Calu3 (cell line): ENCODE measurements at places on chromosomes 7 and 10. TPM values are rescaled to one million over a fixed set of nuclear protein-coding genes. Genes with fewer than 3 reads are reported as not detected.

- DNase-seq: no peak
- H3K36me3 ChIP-seq: no peaks in the 10 kb centered on the region
- no peak overlapping the region for H3K27ac ChIP-seq
- H3K4me3 ChIP-seq: no peak overlapping the region
Measured at GRCh38 chr10:14438057-14438456, 107.3 kb upstream of the FRMD4A start.

DNA sequence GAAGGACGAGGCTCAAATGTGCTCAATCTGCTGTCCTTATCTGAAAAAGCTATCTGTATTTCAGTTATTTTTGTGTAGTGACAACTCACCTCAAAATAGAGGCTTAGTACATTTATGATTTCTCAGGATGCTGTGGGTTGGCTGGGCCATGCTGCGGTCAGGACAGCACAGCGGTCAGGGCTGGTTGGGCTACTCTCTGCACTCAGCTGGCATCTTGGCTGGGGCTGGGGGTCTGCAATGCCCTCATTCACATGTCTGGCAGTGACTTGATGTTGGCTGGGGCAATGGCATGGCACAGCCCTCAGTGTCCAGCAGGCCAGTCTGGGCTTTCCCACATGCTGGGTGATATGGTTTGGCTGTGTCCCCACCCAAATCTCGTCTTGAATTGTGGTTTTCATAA, 15.6 kb upstream of the INMT start:
- no peaks in the 10 kb centered on the region for H3K4me1 ChIP-seq
- H3K36me3 ChIP-seq: no peaks in the 10 kb centered on the region
- H3K27me3 ChIP-seq: peaks cover 77% of the 10 kb centered on the region

DNA sequence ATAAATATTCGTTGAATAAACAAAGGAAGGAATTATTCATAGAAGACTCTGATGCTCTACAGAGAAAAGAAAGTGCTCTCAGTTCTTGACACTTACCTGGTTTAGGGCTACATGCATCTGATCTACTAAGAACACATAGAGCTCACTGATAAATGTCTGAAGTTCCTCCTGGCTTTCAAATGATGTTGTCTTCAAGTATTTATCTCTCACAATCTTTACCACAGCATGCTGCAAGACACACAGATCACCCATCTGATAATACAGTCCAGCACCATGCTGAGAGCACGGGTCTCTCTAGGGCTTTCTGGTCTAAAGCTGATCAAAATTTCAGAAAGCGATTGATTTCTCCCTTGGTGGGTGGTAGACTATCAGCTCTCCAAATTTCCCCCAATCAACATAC, 44.5 kb upstream of the MRPS16 start:
- H3K27ac ChIP-seq: no peak overlapping the region
- H3K4me3 ChIP-seq: no peak overlapping the region
- no peak for DNase-seq
- H3K4me1 ChIP-seq: no peaks in the 10 kb centered on the region
- no peaks in the 10 kb centered on the region for H3K36me3 ChIP-seq
- peaks cover 37% of the 10 kb centered on the region for H3K27me3 ChIP-seq

DNA sequence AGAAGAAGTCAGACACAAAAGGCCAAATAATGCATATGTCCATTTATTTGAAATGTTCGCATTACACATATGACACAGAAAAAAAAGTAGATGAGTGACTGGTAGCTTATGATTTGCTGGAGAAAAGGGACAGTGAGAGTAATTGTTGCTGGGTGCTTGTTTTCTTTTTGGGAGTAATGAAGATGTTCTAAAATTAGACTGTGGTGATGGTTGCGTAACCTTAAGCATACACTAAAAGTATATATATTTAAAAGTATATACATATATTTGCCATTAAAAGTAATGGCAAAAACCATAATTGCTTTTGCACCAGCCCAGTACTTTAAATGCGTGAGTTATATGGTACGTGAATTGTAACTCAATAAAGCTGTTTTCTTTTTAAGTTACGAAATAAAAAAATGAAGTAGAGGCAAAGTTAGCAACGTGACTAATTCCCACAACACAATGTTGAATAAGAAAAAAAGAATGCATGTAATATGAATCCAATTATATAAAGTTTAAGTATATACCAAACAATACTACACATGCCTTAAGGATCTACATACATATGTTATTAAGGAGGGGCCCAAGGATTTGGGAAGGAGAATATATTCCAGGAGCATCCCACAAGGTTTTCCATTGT, 360.4 kb upstream of the CELF2 start:
- no peak overlapping the region for H3K27ac ChIP-seq
- no peaks in the 10 kb centered on the region for H3K4me1 ChIP-seq
- H3K4me3 ChIP-seq: no peak overlapping the region
- H3K36me3 ChIP-seq: no peaks in the 10 kb centered on the region

DNA sequence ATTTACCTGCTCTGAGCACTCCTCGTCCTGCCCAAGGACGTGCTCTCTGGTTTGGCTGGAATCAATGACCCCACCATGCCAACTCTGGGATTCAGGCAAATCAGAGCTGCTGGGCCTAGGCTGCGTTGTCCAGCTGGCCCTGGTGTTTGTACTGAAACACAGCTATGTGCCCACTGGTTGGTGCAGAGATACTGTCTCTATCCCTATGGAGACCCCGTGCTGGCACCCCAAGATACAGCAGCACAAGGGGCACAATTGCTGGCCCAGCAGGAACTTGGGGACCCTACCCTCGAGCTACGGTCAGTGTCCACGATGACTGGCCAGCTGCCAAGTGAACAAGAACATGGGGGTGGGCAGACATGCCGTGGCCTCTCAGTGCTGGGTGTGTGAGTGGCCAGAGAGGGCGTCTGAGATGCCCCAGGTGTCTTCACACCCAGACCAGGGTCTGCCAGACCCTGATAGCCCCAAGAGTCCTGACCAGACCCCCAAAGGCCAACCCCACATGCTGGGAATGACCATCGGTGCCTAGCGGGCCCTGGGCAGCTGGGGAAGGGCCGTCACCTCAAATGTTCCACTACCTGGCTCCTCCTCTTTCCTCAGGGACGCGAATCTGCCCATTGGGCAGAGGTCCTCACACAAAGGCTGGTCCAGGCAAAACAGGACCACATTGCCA, 79.3 kb upstream of the ZNF479 start:
- no peak overlapping the region for H3K4me3 ChIP-seq
- no peak for DNase-seq
- H3K27ac ChIP-seq: no peak overlapping the region
- H3K27me3 ChIP-seq: no peaks in the 10 kb centered on the region
- H3K4me1 ChIP-seq: no peaks in the 10 kb centered on the region
- H3K36me3 ChIP-seq: no peaks in the 10 kb centered on the region

DNA sequence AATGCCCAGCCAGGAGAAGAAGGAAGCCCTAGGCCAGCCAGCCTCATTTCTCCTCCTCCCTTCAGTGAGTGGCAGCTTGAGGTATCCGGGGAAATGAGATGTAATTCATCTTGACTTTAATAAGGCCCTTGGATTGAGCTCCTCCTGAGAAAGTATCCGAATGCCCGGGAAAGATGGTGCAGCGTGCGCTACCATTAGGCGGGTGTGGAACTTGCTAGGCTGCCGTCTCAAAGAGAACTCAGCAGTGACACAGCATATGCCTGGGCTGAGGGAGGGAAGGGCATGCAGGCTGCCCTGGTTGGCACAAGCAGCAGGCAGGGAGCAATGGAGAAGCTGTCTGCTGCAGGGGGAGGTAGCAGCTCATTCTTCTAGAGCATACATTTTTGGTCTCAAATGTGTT, 659.8 kb upstream of the FOXK1 start:
- no peaks in the 10 kb centered on the region for H3K36me3 ChIP-seq
- H3K4me3 ChIP-seq: no peak overlapping the region
- H3K27me3 ChIP-seq: no peaks in the 10 kb centered on the region
- H3K27ac ChIP-seq: no peak overlapping the region
- no peak for DNase-seq

GRCh38 chr7:55770778-55771177, 91.8 kb downstream of the SEPTIN14 start:
- H3K4me1 ChIP-seq: no peaks in the 10 kb centered on the region
- H3K27ac ChIP-seq: no peak overlapping the region
- no peak overlapping the region for H3K4me3 ChIP-seq
- no peaks in the 10 kb centered on the region for H3K27me3 ChIP-seq
- no peaks in the 10 kb centered on the region for H3K36me3 ChIP-seq
- DNase-seq: no peak

GRCh38 chr7:27243340-27244163, 950 bp downstream of the EVX1 start:
- no peaks in the 10 kb centered on the region for H3K4me1 ChIP-seq
- no peak for DNase-seq
- peaks cover 99% of the 10 kb centered on the region for H3K27me3 ChIP-seq
- H3K27ac ChIP-seq: no peak overlapping the region
- H3K4me3 ChIP-seq: peak overlapping the region; percentile 64

DNA sequence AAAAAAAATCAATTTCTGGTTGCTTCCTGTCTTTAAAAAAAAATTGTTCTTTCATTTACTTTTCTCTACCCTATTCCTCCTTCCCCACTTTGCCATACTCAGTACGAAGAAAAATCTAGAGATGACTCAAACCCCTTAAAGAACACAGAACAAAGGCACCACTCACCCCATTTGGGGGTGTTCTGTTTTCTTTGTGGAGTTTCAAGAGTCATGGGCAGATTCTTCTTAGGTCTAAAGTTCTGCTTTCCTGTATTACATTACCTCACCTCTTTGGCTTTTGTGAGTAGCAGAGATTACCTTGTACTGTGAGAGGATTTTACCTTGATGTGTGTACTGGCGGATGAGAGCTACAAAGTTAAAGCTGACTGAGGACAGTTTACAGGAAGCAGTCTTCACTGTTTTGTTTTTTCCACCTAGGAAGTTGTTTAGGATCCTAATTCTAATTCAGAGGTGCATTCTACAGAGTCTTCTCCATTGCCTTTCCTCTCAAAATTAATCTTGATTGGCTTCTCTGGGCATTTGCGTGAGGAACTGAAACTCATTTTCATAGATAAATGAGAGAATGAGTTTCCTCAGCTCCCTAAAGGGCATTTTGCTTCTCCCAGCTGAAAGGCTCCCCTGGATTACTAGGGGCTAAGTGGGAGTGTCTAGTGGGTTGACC, 20.7 kb downstream of the AVL9 start:
- peaks cover 50% of the 10 kb centered on the region for H3K36me3 ChIP-seq
- no peaks in the 10 kb centered on the region for H3K27me3 ChIP-seq
- H3K27ac ChIP-seq: peak overlapping the region; percentile 14
- no peak overlapping the region for H3K4me3 ChIP-seq
- DNase-seq: no peak

DNA sequence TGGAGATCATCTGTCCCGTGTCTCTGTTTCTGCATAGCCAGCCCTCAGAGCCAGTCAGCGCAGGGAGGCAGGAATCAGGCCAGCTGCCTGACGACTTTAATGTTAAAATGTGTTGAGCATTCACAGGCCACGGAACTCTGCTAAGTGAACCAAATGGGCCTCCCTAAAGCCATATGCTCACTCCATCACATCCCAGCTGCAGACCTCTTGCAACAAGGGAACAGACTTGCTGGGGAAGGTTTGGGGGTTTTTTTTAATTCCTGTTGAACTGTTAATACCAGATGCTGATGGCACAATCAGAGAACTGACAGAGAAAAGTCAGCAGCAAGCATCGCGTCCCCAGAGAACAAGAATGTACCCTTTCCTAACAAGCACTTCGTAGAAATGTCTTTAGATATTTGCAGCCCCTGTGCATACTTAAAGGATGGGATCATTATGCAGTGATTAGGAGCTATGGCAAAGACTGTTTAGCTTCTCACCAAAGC, 900.4 kb upstream of the AUTS2 start:
- H3K36me3 ChIP-seq: no peaks in the 10 kb centered on the region
- no peaks in the 10 kb centered on the region for H3K4me1 ChIP-seq
- no peaks in the 10 kb centered on the region for H3K27me3 ChIP-seq
- no peak overlapping the region for H3K27ac ChIP-seq

DNA sequence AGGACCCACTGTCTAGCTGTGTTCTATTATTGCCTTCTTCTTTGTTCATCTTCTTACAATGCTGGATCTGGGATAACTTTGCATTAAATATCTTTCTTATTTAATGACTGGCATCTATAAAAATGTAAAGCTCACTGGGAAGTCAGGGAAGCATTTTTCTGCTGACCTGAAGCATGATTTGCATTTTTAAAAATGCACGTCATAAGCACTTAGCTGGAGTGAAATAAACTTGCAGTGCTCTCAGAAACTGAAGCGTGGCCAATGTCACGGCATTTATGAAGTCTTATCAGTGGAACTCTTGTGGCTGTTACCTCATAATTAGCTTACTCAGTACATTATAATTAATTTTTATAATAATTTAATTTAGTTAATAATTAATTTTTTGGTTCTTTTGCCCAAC, 59.1 kb downstream of the FRMD4A start:
- no peaks in the 10 kb centered on the region for H3K36me3 ChIP-seq
- H3K4me1 ChIP-seq: no peaks in the 10 kb centered on the region

DNA sequence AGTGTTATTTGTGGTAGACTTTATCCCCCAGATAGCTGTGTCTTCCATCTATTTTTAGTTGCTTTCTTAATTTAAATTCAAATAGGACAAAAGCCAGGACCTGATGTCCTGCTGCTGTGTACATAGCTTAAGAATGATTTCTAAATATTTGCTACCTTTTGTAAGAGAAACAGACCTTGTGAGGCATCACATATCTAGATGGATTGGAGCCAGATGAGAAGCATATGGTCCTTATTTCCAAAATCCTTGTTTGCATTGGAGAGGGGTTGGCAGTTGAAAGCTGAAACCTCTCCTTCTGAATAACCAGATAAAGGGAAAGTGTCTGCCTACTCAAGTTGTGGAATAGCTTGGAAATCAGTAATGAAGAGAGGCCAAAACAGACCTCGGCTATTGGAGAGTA, 50.7 kb upstream of the AMPH start:
- DNase-seq: no peak
- no peaks in the 10 kb centered on the region for H3K4me1 ChIP-seq
- no peak overlapping the region for H3K4me3 ChIP-seq
- no peak overlapping the region for H3K27ac ChIP-seq
- no peaks in the 10 kb centered on the region for H3K36me3 ChIP-seq

Gene TACC2
- total RNA-seq: 24.4 and 26.5 TPM in 2 replicates

Gene OR9A2
- total RNA-seq: not detected in 2 replicates

Gene VAX1
- not detected in 2 replicates for total RNA-seq

Gene MXI1
- total RNA-seq: 8.1 and 8.4 TPM in 2 replicates

Gene IPMK
- 10.0 and 10.7 TPM in 2 replicates for total RNA-seq

Gene SYCE1
- total RNA-seq: not detected in 2 replicates

Gene FBXL13
- total RNA-seq: 1.3 and 2.6 TPM in 2 replicates

Gene HOXA7
- total RNA-seq: not detected in 2 replicates

Gene ZDHHC6
- total RNA-seq: 25.7 and 28.7 TPM in 2 replicates
